ENCODE measurements at places on chromosomes 1 and 21.
A peak's percentile ranks its signal among the peaks of the same experiment; 100 is the strongest.

- DNase-seq, result peak; percentile 38
Observed at GRCh38 chr1:25821112-25821476, 1.3 kb downstream of the MTFR1L start.

GRCh38 chr1:216914974-216915373 is 191.7 kb upstream of the ESRRG start:
- DNase-seq, result no peak

GRCh38 chr1:9280015-9280860 is 12.5 kb upstream of the SPSB1 start:
- DNase-seq, result peak; percentile 83

DNA sequence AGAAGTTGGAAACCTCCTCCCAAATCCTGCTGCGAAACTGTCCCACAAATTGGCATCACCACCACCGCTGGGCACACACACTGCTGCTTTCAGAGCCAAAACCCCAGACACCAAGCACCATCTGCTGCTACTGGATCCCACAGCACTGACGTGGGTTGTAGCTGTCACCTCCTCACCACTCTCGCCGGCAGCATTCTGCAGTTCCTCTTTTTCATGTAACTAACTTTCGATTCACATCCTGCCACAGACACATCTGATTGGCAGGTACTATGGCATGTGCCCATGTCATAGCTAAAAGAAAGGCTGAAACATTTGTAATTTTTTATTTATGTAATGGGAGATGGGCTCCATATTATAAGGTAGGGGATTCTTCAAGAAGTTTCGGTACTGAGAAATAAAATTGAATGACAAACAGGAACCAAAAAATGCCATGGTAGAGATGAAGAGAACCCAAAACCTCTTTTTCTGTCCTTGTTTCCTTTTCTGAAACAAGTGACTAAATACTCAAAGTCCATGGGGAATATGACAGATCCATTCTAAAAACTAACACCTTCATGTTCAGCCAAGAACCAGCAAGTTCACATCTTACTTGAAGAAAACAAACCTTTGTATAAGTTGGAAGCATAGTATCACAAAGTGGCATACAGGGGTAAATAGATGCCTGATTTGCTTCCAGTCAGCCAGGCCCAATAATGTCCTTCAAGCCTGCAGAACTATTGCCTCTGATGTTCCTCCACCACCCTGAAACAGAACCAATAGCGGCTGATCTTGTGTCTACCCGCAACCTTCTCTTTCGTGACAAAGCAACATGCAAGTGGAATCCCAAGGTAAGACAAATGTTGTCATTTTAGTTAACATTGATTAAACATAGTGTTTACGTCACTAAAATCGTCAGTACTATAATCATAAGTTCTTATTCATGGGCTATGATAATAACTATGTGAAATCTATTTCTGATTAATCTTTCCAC is 26.6 kb upstream of the RGS13 start:
- peak; percentile 83 for DNase-seq

DNA sequence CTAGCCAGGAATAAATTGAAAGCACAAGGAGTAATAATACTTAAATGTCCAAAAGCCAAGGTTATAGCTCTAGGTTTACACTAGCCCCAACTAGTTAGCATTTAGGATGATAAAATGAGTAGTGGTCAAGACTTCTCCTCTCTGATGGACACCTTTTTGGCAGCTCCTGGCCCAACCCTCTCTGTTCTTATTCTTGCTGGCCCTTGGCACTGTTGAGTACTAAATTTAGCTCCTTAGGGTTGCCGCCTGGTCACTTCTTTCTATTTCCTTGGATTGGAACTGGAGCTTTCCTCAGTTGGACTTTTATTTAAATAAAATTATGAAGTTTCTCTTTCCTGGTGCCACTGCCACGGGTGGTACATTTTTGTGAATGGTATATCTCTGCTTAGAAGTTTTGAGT is 28.3 kb downstream of the ARID1A start:
- DNase-seq, result no peak

DNA sequence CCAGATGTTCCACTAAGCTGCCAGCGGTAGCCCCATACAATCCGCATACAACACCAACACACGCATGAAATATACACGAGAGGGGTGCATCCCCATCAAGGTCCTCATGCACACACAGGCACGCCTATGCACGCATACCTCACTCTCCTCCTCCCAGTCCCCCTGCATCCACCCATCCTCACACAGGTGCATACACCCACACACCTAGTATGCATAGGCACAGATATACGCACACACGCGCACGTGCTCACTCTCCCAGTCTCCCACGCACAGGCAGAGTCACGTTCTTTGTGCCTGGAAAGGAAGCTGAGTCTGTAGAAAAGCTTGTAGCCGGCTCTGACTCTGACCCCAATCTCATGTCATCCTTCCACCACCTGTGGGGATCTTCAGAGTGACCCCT is 16.9 kb upstream of the PADI2 start:
- DNase-seq, result no peak

DNA sequence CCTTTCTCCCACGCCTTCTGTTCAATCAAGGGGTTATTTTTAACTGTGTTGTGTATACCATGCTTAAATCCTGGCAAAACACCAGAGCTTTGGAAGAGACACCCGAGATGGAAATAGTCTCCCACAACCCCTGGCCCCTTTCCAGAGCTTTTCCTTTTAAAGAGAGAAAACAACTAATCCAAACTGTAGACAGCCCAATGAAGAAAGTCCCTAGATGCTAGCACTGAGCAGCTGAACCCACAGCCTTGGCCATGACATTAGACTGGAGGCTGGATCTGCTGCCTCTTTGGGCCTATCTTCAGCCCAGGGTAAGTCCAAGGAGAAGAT is 64.9 kb upstream of the ARTN start:
- no peak for DNase-seq

GRCh38 chr21:35026153-35026500 is 23.0 kb downstream of the RUNX1 start:
- peak; percentile 48 for DNase-seq

GRCh38 chr21:36310016-36310415 is 10.0 kb upstream of the MORC3 start:
- DNase-seq, result no peak

GRCh38 chr1:84689514-84690396 is 506 bp downstream of the SSX2IP start:
- DNase-seq, result peak; percentile 82

- no peak for DNase-seq
Observed at GRCh38 chr1:186503190-186503589, 42.3 kb upstream of the PDC start.

- no peak for DNase-seq
Observed at GRCh38 chr1:33965086-33965485, 101.2 kb downstream of the HMGB4 start.

GRCh38 chr1:82086739-82087138 is 286.0 kb downstream of the ADGRL2 start:
- DNase-seq, result no peak

DNA sequence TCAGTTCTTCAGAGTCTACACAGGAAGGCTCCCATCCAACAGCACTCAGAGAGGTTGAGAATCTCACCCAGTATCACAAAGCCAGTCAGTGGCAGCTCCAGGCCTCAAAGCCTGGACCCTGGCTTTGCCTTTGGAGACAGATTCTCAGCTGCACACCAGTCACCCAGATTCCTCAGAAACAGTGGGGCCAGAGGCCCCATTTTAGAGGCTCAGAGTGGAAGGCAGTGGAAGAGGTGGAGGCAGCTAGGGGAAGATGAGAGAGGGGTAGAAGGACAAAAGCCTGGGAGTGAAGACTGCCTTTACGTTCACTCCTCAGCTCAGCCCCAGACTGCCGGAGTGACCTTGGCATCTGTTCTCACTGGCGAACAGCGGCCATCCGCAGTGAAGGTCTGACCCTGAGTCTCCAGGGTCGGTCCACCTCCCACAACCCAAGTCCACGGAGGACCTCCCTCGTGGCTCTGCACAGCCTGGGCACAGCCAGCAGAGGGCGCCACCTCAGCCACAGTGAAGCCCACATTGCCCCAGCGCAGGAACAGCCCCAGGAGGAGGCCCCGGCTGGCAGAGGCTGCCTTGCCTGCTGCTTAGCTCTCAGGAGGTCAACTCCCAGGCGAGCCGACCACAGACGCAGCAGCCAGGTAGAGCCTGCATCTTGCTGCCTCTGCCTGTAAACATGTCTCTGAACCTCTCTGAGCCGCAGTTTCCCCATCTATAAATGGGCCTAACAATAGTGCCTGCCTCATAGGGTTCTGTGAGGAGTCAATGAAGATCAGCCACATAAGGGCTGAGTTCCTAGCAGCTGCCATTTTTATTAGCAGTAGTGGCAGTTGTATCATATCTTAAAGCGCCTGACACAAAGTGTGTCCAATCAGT is 5.9 kb upstream of the FNDC5 start:
- DNase-seq, result peak; percentile 78

- no peak for DNase-seq
Observed at GRCh38 chr1:154483941-154484803, 17.8 kb upstream of the TDRD10 start.

DNA sequence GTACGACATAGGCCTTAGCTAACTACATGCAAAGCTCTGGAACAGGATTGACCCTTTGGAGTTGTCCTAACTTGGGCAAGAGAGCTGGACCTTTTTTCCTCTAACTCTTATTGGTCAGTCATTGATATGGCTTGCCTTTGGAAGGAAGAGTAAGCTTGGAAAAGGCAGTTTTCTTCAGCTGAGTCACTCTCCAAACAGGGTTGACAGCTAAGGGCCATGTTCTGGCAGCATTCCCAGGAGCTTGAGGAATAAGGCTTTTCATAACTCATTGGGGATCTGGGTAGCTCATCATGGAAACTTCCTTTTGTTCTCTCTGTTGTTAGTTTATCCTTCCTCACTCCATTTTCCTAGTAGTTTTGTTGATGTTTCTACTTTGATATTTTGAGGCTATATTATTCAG is 14.5 kb upstream of the ERRFI1 start:
- no peak for DNase-seq

All from hematopoietic multipotent progenitor cell treated with erythropoietin and hydrocortisone succinate and interleukin-3 and kit ligand, for 6 days (in vitro differentiated cells).